ENCODE measurements at places on chromosomes 2 and 18.

DNA sequence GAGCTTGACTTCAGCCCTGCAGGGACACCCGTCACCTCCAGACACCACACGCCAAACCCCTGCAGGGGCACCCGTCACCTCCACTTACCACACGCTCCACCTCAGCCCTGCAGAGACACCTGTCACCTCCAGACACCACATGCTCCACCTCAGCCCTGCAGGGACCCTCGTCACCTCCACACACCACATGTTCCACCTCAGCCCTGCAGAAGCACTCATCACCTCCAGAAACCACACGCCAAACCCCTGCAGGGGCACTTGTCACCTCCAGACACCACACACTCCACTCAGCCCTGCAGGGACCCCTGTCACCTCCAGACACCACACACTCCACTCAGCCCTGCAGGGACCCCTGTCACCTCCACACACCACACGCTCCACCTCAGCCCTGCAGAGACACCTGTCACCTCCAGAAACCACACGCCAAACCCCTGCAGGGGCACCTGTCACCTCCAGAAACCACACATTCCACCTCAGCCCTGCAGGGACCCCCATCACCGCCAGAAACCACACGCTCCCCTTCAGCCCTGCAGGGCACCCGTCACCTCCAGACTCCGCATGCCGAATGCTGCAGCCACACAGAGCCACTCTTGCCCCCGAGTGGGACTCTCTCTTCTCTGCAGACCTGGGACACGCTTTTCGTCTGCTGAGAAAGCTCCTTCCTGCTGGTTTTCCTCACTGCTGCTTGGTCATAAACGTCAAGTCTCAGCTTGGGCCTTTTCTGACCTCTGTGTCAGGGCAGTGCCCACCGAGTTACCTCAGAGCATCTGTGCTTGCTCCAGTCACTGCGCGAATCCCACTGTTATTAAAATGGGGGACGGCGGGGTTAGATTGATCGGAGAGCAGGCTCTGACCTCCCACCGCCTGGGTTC, 77.5 kb upstream of the SALL3 start:
- DNase-seq = no peak

DNA sequence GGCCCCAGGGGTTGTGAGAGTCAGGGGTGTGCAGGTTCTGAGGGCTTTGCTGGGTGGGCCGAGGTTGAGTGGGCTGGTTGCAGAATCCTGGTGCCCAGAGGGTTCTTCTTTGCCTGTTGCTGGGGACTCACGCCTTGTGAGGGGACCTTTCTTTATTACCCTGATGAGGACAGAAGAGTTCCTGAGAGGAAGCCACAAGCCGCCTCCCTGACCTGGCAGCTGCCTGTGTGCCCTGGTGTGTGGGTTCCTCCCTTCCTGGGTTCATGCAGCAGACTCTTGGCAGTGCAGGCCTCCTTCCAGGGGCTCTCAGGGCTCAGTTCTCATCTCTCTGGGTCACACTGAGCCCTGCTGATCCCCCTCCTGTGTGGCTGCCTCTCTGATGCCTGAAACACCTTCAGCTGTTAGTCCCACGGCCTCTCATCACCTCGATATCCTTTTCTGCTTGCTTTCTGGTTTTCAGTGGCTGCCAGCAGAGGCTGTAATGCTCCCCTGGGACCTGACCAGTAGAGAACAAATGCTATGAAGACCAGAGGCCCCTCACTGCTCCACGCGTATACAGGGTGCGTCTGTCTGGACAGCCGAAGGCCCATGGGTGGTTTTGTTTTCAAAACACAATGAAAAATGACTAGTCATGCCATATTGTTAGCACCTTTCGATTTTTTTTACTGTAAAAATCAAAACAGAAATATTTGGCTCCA, 191.3 kb downstream of the AGAP1 start:
- no peak for DNase-seq

GRCh38 chr18:57422313-57422872, 12.8 kb upstream of the ONECUT2 start:
- DNase-seq = no peak

DNA sequence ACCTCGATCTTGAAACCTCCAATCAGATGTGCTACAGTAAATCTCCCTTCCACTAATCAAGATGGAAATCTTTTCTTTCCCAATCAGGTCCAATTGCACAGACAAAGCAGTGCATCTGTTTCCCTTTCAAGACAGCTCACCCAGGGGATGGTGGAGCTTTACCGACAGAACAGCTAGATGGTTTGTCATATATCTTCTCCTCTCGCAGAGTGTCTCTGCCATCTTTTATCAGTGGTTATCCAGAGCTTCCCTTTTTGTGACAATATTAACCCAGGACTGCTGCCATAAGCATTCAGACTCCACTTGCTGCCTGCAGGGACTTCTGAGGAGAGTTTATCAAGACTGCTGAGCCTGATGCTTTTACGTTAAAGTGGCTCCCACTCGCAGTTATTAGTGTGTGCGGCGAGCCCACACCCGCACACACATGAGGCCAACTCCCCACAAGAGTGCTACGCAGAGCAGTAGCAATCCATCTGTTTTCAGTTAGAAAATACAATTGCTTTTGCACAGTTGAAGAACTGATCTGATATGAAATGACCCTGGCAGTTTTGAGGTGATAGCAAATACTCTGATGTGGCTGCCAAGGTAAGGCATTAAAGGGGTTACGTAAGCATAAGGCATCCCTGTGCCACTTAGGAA, 398.9 kb downstream of the NCKAP5 start:
- no peak for DNase-seq

- no peak for DNase-seq
Measured at GRCh38 chr2:212984129-212984528, 167.3 kb downstream of the IKZF2 start.

DNA sequence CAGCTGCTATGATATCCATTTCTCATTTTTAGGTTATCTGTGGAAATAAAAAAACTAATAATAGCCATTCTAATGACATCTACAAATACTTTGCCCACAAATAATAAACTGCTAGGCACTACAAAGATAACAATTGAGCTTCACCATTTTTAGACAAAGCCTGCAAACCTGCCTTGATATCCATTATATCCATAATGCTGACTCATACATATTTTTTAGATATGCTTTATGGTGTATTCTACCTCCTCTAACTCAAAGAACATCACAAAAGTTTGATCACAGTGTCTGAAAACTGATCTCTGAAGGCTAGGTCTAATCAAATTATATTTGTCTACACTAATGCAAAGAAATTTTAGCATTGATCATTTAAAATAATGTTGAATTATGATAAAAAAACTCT, 138.4 kb downstream of the HNMT start:
- no peak for DNase-seq

DNA sequence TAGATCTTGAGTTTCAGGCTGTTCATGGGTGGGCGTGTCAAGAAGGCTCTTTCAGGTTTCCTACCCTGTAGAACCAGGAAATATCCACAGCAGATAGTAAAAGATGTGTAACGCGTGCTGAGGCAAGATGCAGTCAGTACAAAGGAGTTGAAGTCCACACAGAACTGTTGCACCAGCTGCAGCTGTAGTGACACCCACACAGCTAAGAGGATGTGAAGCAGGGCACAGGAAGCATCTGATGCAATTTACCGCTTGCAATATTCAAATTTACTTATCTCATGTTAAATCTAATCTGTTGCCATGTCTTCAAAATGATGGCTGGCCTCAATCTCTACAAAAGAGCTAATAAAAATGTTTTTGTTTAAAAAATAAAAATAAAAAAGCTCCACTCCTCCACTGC, 132.8 kb downstream of the ARHGAP15 start:
- no peak for DNase-seq

- no peak for DNase-seq
Measured at GRCh38 chr2:107218208-107218607, 332.2 kb upstream of the ST6GAL2 start.

DNA sequence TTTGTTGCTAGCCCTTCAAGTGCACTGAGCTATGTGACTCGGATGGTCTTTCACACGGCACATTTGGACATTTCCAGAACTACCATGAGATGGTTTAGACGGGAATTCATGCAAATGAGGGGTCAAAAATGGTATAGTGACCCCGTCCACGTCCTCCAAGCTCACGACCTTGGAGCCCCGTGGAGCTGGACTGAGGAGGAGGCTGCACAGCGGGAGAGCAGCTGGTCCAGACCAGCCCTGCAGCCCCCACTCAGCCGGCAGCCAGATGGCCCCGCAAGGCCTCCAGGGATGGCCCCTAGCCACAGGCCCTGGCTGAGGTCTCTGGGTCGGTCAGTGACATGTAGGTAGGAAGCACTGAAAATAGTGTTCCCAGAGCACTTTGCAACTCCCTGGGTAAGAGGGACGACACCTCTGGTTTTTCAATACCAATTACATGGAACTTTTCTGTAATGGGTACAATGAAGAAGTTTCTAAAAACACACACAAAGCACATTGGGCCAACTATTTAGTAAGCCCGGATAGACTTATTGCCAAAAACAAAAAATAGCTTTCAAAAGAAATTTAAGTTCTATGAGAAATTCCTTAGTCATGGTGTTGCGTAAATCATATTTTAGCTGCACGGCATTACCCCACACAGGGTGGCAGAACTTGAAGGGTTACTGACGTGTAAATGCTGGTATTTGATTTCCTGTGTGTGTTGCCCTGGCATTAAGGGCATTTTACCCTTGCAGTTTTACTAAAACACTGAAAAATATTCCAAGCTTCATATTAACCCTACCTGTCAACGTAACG, 88.8 kb downstream of the EPAS1 start:
- DNase-seq = peak; percentile 91

- peak; percentile 21 for DNase-seq
Measured at GRCh38 chr2:119066272-119066804, 92.2 kb downstream of the C1QL2 start.

DNA sequence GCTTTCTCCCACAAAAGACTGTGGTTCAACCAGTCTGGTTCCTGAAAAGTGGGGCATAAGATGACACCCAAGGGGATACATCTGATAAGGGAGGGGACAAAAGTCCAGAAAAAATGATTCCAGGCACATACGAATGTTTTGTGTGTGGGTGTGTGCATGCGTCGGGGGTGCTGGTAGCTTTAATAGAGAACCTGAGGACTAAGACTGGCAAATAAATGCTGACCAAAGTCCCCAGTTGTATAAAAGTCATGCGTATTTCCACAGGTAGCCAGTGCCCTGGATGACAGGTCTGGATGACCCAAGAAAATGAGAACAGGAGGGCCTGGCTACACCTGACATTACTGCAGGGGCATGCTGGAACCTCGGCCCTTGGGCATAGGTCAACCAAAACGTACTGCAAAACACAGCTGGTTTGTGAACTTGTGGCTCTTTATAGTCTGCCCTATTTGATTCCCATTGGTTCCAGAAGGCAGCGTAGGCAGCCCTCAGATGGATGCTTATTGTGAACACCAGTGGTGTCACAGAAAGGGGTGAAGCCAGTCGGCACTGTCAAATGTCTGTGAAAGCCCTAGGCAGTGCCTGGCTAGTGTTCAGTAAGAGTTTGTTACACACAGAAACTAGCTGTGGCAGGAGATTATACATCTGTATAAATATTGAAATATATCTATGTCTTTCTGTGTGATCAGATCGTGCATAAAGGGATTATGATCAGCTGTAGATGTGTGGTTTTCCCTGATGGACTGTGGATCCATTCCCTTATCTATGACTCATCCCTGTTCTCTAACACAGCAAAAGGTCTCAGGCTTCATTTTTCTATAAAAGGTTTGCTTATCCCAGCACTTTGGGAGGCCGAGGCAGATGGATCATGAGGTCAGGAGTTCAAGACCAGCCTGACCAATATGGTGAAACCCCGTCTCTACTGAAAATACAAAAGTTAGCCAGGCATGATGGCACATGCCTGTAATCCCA, 58.3 kb downstream of the INSIG2 start:
- DNase-seq = no peak

GRCh38 chr2:203682688-203683130, 23.7 kb upstream of the CD28 start:
- peak; percentile 94 for DNase-seq

DNA sequence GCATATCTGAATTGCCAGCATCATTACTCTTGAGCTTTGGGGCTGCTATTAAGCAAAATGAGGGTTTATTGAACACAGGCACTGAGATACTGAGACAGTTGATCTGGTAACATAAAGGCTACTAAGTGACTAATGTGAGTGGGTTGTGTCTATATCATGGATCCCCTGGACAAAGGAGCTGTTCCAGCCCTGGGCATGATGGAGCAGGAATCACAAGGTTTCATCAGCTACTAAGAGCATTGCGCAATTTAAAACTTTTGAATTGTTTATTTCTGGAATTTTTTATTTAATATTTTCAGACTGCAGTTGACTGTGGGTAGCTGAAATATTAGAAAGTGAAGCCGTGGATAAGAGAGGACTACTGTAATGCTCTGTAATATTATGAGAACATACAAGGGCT, 73.5 kb downstream of the MGAT5 start:
- peak; percentile 56 for DNase-seq

- no peak for DNase-seq
Measured at GRCh38 chr18:56166914-56167313, 471.5 kb downstream of the TXNL1 start.

GRCh38 chr18:11983592-11983991, 2.3 kb downstream of the IMPA2 start:
- DNase-seq = no peak

GRCh38 chr2:188238386-188238785, 53.3 kb upstream of the GULP1 start:
- DNase-seq = no peak

- peak; percentile 10 for DNase-seq
Measured at GRCh38 chr18:11398625-11399024, 210.8 kb upstream of the SLC35G4 start.

GRCh38 chr2:133755480-133756300, 187.4 kb upstream of the NCKAP5 start:
- DNase-seq = no peak

GRCh38 chr2:136344339-136344738, 226.4 kb upstream of the CXCR4 start:
- DNase-seq = no peak

- DNase-seq = peak; percentile 31
Measured at GRCh38 chr2:1854729-1855547, 110.6 kb upstream of the PXDN start.

DNA sequence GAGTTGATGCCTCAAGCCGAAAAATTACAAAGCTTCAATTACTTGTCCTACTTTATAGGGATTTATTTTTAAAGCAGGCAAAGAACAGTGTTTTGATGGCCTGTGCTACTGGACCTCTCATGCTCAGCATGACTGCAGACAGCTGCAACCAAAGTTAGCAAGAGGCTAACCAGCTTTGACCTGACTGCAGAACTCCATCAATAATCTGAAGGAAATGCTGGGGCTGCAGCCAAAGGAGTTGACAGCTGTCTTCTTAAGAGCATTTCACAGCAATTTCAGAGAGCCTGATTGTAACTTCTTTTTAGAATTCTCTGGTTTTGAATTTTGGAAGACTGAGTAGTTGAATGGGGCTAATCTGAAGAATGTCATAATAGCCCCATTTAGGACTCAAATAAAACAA, 46.5 kb upstream of the SESTD1 start:
- DNase-seq = no peak
